Putamen (tissue), 1 donor: ENCODE measurements at places on chromosomes 5 and 9.
A peak's percentile ranks its signal among the peaks of the same experiment; 100 is the strongest.

- no peak for DNase-seq
Observed at GRCh38 chr5:95984287-95984938, 22.8 kb upstream of the ELL2 start.

DNA sequence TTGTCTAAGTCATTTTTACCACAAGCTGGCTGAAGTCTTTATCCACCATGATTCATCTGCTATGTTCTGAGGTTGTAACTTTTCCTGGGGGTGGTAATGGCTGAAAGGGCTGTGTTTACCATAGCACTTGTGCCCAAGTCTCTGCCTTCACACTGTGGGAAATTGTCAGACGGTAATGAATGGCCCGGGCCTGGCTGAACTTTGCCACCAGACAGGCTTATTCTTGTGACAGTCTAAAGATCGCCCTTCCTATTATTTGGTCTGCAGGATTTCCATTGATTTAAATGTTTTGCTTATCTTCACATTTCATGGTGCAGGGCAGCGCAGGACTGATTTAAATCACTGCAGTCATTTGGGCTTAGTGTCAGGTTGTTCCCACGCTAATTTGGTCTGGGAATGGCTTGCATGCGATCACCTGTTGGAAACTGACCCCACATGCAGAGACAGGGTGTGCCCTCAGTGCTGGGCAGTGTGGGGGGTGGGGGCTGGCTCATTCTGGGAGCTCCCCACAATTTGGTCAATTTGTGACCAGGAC lies 109.3 kb upstream of the ICE1 start:
- DNase-seq = no peak

DNA sequence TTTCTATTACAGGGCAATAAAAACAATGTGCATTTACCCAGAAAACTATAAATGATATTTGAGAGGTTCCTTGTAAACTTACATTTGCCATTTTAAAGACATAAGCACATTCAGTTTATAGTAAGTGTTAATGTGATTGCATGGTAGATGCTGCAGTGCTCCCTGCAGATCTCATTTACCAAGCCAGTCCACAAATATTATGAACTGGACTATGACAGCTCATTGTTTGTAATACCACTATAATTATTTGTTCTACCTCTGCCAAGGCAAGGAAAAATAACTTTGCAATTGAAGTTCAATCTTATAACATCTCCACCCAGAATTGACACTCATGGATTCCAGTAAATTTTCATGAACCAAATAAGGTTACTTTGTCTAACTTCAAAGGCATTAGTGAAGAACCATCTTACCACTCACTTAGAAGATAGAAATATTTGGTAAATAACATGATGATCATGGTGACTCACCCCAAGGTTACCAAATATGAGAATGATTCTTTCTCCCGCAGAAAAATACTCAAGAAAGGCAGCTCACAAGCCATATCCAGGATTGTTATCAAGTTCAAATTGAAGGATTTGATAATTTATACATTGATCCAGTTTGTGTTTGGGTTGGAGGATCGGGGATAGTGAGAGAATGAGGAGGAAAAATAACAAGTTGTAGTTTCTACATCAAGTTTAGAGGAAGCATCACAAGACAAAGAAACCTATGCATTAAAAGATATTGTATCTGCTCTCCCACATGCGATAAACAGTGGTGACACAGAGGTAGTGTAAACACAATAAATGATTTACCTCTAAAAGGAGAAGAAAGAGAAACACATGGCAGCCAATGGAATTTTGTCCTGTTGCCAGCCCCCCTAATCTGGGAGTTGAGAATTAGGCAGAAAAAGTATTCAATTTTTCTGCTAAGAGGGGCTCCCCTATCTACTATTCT lies 29.5 kb downstream of the CDH9 start:
- no peak for DNase-seq

DNA sequence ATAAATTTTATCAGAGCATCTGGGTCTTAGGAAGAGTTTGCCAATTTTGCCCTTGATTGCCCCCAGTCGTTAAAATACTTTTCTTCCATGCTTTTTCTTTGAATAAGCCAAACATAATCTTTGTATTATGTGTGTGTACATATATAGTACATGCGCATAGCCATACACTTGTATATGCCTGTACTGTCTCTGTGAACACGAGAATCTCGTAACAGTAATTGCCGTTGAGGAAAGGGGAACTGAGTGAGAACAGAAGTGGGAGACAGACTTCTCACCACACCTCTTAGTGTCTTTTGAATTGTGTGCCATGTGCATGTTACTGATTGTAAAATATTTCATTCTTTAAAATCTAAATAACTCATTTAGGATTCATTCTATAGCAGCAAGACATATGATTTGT lies 79.6 kb upstream of the GRHPR start:
- no peak for DNase-seq

- peak; percentile 93 for DNase-seq
Observed at GRCh38 chr5:56659971-56660370, 155.4 kb upstream of the MAP3K1 start.

DNA sequence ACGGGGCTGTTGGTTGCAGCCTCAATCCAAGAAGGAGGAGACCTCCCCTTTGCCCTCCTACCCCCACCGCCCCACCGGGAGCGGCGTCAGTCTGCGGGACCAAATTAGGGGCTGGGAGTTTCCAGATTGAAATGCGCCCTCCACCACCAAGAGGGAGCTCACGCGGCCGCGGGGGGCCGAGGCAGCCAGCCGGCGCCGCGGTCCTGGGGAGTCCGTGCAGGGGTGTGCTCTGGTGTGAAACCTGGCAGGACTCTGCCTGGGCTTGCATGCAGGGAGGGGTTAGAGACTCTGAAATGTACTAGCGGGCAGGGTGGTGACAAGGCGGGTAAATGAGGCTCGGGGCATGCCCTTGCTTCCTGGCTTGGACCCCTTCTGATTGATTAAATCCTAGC lies 989 bp upstream of the FBN2 start:
- DNase-seq = no peak

- DNase-seq = no peak
Observed at GRCh38 chr5:142475102-142475513, 150.3 kb upstream of the SPRY4 start.

- DNase-seq = no peak
Observed at GRCh38 chr5:149605998-149606724, 24.9 kb downstream of the ARHGEF37 start.

GRCh38 chr9:8961186-8961851 lies 1161.7 kb upstream of the DMAC1 start:
- DNase-seq = no peak

- DNase-seq = no peak
Observed at GRCh38 chr5:72447751-72448150, 59.5 kb downstream of the ZNF366 start.

DNA sequence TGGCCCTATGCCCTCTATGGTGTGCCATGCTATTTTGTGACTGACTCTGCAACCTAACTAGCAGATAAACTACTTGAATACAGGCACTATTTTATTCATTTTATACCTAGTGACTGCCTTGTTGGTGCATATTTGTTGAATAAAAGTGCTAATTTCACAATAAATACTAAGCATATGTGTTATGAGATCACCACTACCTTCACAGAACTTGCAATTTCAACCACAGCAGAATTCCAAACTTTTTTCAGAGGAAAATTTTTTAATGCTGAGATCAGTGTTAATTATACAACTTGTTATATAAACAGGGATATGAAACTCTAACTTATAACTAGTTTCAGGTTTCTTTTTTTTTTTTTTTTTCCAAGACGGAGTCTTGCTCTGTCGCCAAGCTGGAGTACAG lies 94.8 kb downstream of the NR3C1 start:
- DNase-seq = no peak

GRCh38 chr5:150469718-150470469 lies 20.4 kb upstream of the RPS14 start:
- DNase-seq = no peak

- DNase-seq = no peak
Observed at GRCh38 chr5:135329913-135330797, 68.9 kb downstream of the MACROH2A1 start.

GRCh38 chr5:109837231-109837861 lies 147.6 kb downstream of the MAN2A1 start:
- DNase-seq = no peak

DNA sequence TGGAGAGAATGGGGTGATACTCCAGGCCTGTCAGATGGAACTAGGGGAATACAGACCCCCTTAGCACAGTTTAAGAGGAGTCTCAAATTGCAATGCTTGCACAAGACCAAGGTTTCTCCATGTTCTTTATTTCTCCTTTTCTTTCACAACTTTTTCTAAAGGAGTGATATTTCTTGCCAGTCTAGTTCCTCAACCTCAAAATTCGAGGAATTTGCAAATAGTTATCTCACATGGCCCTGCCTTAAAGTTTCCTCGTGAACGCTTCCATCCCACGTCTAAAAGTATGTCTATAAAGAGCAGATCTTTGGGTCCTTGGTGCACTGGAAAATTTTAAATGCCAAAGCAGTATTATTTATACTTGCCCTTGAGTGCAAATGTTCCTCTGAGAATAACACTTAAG lies 373.8 kb upstream of the KLF4 start:
- no peak for DNase-seq

DNA sequence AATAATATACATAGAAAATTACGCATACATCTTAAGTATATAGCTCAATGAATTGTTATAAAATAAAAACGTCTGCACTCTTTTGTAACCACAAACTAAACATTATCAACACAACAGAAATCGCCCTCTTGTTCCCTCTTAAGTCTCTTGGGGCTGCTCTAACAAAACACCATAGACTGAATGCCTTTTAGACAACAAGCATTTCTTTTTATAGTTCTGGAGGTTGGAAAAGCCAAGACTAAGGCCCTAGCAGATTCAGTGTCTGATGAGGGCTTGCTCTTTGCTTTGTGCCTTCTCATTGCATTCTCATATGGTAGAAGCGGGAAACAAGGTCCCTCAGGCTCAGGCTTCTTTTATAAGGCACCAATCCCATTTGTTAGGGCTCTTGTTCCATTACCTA lies 4.9 kb upstream of the IFNB1 start:
- DNase-seq = no peak

- peak; percentile 33 for DNase-seq
Observed at GRCh38 chr5:17808566-17808965, 174.3 kb downstream of the TAF11L14 start.

DNA sequence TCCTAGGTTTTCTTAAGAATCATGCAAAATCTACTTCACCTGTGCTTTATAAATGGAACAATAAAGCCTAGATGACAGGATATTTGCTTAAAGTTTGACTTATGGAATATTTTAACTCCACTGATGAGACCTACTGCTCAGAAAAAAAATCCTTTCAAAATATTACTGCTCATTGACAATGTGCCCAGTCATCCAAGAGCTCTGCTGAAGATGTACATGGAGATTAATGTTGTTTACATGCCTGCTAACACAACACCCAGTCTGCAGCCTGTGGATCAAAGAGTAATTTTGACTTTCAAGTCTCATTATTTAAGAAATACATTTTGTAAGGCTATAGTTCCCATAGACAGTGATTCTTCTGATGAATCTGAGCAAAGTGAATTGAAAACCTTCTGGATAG lies 889.6 kb downstream of the CDH18 start:
- no peak for DNase-seq

DNA sequence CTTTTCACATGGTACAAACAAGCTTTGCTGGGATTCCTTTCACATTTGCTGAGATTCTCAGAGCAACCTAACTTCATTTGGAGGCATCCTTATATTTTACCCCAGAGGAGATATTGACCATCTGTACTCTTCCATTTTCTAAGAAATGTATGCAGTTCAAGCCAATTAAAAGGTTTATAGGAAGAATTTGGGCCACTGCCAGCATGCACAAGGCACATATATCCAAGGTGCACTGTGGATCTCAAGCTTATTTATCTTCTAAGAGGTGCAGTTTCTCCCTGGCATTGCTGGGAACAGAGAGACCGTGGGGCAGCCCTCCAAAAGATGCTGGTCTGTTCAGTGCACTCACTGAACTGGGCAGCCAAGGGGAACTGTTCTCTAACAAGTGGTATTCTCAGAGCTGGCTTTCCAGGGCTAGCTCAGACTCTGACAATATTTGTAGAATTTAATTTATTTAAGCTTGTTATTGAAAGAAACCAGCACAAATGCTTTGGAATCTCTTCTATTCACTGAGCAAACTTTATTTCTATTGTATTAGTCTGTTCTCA lies 213.3 kb downstream of the TENT4A start:
- no peak for DNase-seq

- DNase-seq = no peak
Observed at GRCh38 chr5:141002605-141002965, 36.3 kb downstream of the PCDHAC2 start.

DNA sequence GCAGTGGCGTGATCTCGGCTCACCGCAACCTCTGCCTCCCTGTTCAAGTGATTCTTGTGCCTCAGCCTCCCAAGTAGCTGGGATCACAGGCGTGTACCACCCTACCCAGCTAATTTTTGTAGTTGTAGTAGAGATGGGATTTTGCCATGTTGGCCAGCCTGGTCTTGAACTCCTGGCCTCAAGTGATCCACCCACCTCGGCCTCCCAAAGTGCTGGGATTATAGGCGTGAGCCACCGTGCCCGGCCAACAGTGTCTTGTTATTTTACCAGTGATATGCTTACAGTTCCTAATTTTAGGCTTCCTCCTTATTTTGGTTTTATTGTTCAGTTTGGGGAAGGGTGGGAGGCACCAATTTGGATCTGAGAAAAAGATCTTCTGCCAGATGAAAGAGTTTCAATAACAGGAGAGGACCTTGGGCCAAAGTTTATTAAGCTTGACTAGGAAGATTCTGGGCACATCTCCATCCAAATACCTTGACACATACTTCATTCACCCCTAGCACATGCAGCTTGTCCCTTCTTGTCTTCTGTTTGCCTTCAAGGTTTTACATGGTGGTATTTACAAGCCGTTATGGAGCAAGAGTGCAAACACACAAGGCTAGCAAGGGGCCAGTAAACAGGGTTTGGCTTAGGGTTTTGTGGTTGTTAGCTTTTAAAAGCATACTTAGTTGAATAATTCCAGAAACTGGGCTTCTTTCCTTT lies 168.1 kb upstream of the DMRT1 start:
- DNase-seq = no peak

DNA sequence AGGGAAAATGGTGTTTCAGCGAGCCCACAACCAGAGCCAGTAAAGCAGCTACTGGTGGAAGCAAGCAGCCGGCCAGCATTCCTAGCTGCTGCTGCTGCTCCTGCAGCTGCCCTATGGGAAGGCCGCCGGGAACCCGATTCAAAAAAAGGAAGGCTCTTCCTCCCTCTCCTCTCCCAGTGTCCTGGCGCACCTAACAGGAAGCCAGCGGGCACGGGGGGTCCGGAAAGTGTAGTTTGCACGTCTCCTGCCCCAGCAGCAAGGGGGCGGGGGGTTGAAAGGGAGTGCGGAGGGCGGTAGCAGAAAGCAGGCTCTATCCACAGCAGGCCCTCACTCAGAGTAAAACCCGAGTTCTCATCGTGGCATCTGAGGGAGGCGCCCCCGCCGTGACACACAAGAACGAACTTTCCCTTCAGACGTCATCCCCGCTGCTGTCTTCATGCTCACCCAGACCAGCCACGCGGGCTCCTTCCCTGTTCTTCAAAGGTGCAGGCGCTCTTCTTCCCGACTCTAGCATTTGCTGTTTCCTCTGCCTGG lies 16.5 kb downstream of the GRXCR2 start:
- DNase-seq = no peak
